Mucosa of gallbladder (tissue), 1 donor: ENCODE measurements at places on chromosomes 13 and 19.

- no peak for DNase-seq
These were observed 177.8 kb downstream of the PAN3 start for GRCh38 chr13:28316129-28316528.

DNA sequence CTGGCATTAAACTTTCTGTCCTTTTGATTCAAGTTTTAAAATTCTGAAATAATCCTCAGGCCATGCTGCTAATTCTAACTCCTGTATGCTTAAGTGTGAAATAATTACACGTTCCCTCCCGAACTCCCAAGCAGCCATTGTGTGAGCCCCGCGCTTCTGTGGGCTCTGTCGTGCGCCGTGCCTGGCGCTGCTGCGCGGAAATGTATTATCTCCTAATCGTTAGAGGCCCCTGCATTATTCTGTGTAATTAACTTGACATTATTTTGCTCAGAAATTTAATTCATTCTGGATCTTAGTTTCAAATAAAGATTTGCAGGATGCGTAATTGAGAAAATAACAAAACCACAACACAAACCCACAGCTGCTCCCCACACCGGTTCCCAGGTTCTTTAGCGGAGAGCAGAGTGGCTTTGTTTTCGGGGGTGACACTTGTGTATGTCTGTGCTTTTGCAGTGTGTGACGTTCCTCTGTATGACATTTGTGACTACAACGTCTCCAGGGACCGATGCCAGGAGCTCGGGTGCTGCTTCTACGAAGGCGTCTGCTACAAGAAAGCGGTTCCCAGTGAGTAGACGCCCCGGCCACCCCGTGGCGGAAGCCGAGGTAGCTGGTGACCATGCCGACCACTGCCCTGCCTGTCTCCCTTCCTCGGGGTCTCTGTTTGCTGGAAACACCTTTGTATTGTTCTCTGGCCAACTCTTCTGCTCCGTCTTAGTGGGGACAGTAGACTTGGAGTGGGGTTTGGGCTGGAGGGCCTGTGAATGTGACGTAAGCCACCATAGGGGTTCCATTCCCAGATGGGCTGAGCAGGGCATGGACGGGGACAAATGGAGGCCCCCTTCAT lies 7.5 kb downstream of the TEX29 start:
- DNase-seq, result no peak

DNA sequence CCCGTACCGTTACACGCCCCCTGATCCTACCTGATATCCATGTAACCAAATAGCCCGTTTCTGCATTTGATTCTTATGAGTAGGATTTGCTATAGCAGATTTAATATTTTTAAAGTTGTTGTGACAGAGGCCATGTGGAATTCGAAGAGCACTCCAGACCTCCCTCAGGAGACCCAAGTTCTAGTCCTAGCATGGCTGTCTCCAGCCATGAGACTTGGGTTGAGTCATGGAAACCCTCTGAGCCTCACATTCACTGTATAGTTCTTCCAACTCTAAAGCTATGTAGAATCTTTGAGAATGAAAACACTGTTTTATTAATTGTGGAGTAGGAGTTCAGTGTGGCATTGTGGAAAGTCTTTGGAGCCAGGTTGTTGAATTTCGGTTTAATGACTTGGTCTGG lies 8.0 kb upstream of the GPR183 start:
- DNase-seq, result no peak

- no peak for DNase-seq
These were observed 3.1 kb downstream of the NDUFA3 start for GRCh38 chr19:54105796-54106195.

- no peak for DNase-seq
These were observed 12.3 kb upstream of the RASA3 start for GRCh38 chr13:114144606-114145244.

DNA sequence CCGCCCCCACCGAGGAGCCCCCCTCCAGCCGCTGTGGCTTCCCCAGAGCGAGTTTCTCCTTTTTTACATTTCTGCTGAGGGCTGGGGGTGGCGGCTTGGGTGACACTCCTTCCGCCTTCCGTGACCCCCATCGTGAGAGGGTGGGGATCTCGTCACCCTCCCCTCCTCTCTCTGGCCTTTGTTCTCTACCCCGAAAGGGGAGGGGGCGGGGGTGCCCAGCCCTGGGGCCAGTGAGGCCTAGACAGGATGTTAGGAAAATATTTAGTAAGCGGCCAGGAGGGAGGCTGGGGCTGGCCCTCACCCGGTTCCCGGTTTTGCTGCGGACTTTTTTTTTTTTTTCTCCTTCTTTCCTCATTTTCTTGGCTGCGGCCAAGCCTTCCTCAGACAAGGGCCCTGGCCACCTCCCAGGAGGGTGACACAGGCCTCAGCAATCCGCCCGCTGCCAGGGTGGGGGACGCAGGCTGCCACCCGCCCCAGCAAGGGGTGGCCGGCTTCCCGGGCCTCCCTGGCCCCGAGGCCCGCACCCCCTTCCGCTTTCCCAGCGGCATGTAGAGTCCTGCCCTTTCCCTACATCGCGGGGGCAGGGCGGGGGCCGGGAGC lies 3.9 kb downstream of the MIDN start:
- DNase-seq, result peak; percentile 90
